ENCODE measurements at places on chromosomes 3 and 15.

DNA sequence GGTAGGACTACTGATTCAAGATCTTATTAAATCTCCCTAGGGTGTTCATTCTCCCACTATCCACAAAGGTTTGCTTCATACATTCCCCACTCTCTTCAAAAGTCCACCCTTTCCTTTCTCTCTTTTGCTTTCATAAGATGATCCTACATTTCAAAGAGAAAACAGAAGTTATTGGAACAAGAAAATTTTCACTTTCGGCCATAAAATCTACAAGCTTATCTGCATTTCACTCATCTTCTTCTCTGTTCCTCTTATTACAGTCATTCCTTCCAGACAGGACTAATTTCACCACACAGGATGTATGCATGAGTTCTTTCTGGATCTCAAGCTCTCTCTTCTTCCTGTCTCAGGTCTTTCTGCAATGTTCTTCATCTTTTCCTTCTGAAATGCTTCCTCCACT lies 238.7 kb downstream of the ISL2 start:
- no peak for DNase-seq

GRCh38 chr3:108882762-108883161 lies 60.2 kb downstream of the TRAT1 start:
- DNase-seq: no peak

GRCh38 chr3:113697500-113698090 lies 1.2 kb upstream of the USF3 start:
- DNase-seq: no peak

DNA sequence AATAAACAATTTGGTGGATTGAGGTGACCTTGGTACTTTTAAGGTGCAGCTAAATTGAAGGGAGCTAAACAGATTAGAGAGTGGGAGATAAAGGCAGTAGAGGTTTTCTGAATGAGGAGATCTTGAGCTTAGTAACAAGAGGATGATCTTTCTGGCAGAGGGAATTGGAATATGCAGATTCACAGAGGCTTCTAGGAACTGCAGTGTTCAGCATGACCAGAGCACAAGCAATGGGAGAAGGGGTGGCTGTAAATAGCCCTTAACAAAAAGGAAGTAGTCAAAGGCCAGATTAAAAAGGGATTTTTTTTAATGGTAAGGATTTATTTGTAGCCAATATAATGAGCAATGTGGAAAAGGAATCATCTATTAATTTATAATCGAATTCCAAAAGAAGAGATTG lies 5.7 kb upstream of the BNIP2 start:
- DNase-seq: no peak

- no peak for DNase-seq
Measured at GRCh38 chr3:150243466-150243865, 164.6 kb upstream of the TSC22D2 start.
